Astrocyte (in vitro differentiated cells and primary cell): ENCODE measurements at places on chromosomes 5 and 9.
A peak's percentile ranks its signal among the peaks of the same experiment; 100 is the strongest.

DNA sequence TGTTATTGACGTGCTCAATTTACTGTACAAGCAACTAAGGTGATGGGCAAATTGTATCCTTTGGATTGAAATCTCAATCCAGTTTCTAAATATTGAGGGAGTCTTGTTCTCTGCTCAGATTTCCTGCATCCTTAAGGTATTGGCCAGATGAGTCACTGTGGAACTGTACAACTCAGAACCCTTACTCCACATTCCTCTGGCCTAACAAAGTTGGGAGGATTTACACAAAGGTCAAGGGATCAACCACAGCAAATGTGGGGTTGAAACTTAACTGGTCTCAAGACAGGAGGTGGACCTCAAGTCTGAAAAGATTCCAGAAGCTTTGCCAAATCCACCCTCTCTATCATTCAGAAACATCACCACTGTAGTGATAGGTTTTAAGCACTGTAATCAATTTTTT is 81.5 kb upstream of the AGXT2 start:
- H3K27me3 ChIP-seq, result no peaks in the 10 kb centered on the region
- H3K4me3 ChIP-seq, result no peak overlapping the region
- DNase-seq, result peak; percentile 97
- no peak overlapping the region for H3K27ac ChIP-seq
- H3K36me3 ChIP-seq, result no peaks in the 10 kb centered on the region
- H3K4me1 ChIP-seq, result peaks cover 18% of the 10 kb centered on the region

GRCh38 chr5:8461543-8461942 is 592.6 kb downstream of the MTRR start:
- no peak for DNase-seq
- H3K27me3 ChIP-seq, result no peaks in the 10 kb centered on the region
- H3K36me3 ChIP-seq, result no peaks in the 10 kb centered on the region
- no peak overlapping the region for H3K27ac ChIP-seq
- no peaks in the 10 kb centered on the region for H3K4me1 ChIP-seq
- H3K4me3 ChIP-seq, result no peak overlapping the region

DNA sequence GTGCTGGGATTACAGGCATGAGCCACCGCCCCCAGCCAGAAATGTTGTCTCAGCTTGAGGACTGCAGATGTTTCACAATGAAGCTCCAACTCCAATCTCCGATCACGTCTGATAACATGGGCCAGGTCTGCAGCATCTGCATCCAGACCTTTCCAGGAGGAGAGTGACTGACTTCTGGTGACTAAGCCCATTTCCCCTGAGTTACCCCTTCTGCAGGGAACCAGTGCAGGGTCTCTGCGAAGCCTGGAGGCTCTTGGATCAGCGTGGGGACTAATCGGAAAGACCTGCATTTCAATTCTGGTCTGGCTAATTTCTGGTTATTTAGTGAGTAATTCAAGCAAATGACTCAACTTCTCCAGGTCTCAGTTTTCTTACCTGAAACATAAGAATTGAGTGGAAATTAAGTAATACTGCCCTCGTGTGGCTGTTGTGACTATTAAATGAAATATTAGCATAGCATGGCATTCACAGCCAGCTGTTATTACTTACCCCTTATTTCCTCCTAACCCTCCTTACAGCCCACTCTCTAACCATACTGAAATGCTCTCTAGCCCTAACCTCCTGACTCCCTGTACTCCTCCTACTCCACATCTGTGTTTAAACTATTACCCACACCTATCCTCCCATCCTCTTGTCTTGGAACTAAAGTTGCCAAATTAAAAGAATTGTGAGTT is 2.2 kb upstream of the GNPDA1 start:
- DNase-seq, result peak; percentile 68
- H3K27me3 ChIP-seq, result peaks cover 1% of the 10 kb centered on the region
- no peaks in the 10 kb centered on the region for H3K36me3 ChIP-seq
- H3K4me3 ChIP-seq, result no peak overlapping the region
- peaks cover 36% of the 10 kb centered on the region for H3K4me1 ChIP-seq

DNA sequence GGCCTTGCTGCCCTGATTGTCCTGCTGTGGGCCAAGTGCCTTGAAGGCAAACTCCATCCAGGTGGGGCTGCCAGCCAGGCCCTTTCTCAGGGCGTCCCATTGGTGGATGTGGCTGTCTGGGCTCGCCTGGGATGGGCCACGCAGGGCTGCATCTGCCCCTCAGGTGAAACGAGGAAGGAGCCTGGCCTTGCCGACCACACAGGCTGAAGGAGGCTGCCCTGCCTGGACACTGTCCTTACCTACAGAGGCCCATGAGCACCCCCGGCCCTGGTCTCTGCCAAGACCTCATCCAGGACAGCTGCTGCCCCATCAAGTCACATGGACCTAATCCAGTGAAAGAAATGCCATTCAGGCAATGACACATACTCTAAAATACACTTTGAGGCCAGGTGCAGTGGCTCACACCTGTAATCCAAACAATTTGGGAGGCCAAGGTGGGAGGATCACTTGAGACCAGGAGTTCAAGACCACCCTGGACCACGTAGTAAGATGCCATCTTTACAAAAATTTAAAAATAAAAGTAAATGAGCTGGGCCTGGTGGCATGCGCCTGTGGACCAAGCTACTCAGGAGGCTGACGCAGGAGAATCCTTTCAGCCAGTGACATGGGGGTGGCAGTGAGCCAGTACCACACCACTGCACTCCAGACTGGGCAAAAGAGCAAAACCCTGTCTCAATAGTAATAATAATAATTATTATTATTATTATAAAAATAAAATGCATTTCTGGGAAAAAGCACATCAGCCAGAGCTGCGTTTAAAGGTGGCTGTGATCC is 33.9 kb downstream of the PNPLA7 start:
- no peaks in the 10 kb centered on the region for H3K27me3 ChIP-seq
- no peak overlapping the region for H3K27ac ChIP-seq
- no peak overlapping the region for H3K4me3 ChIP-seq
- no peaks in the 10 kb centered on the region for H3K4me1 ChIP-seq
- no peak for DNase-seq
